CD4-positive, alpha-beta memory T cell (primary cell): ENCODE measurements at places on chromosomes 1 and 21. TPM values are rescaled to one million over a fixed set of nuclear protein-coding genes. Genes with fewer than 3 reads are reported as not detected.

The CLCA1 gene
- not detected for total RNA-seq

The ELOA gene
- 28.3 TPM for total RNA-seq

The RNU1-2 gene
- 3,010 TPM for total RNA-seq

The RGSL1 gene
- total RNA-seq, result not detected

The GBP4 gene
- 48.5 TPM for total RNA-seq

The LEMD1 gene
- total RNA-seq, result not detected

The LCE1F gene
- total RNA-seq, result not detected

The ERG gene
- not detected for total RNA-seq

The DOCK7 gene
- 17.4 TPM for total RNA-seq

The CAMK2N1 gene
- 5.5 TPM for total RNA-seq

The SPRR5 gene
- not detected for total RNA-seq

The NIT1 gene
- 50.5 TPM for total RNA-seq

The HOOK1 gene
- total RNA-seq, result 16.7 TPM

The BATF3 gene
- total RNA-seq, result 1.0 TPM

The HDGF gene
- 93.3 TPM for total RNA-seq

The SPRR3 gene
- total RNA-seq, result not detected

The LCE1A gene
- total RNA-seq, result not detected

The IGSF3 gene
- not detected for total RNA-seq

The TRIM17 gene
- total RNA-seq, result 0.69 TPM

GRCh38 chr1:6084781-6085495 lies 39.2 kb downstream of the KCNAB2 start:
- DNase-seq, result no peak

DNA sequence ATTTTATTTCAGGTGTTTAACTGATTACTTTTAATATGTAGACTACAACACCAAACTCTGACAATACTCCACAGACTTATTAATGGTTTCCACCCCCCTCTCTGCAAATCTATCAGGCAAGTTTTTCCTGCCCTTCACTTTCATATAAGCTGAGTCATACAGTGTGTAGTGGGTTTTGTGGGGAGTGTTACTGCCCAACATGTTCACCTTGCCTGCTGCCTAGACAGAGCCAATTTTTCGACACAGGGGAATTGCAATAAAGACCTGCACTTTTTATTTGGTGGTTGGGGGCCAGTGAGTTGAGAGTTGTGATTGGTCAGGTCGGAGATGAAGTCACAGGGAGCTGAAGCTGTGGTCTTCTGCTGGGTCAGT lies 119.7 kb downstream of the PPIAL4G start:
- no peak for DNase-seq

DNA sequence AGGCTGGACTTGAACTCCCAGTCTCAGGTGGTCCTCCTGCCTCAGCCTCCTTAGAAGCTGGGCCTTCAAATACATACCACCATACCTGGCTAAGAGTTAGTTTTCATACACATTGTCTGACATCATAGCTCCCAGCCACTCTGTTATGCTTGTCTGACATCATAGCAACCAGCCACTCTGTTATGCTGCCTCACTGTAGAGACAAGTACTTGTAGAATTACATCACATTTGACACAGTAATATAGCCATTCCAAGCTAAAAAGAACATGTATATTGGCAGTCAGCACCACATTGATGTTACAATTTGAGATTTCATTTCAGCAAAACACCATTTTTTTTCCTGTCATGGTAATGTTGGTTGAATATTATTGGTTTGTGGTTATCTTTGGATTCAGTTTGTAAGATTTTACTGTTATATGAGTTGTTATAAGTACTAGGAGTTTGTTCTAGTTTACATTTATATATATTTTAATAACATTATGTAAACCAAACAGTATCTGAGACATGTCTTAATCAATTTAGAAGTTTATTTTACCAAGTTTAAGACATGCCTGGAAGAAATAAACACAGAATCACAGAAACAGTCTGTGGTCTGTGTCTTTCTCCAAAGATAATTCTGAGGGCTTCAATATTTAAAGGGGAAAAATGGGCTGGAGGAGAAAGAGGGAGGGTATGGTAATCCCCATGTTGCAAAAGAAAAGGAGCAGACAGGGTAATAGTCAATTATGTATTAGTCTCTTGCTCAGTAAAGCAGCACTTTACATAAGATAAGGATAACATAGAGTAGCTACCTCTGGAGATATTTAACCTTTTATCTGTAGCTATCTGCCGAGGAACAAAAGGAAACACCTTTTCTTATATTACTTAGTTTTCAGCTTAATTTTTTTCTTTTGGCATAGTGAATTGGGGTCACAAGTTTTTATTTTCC lies 43.0 kb downstream of the XPR1 start:
- DNase-seq, result no peak

GRCh38 chr1:40404670-40405462 lies 31.3 kb downstream of the SMAP2 start:
- DNase-seq, result peak; percentile 75

DNA sequence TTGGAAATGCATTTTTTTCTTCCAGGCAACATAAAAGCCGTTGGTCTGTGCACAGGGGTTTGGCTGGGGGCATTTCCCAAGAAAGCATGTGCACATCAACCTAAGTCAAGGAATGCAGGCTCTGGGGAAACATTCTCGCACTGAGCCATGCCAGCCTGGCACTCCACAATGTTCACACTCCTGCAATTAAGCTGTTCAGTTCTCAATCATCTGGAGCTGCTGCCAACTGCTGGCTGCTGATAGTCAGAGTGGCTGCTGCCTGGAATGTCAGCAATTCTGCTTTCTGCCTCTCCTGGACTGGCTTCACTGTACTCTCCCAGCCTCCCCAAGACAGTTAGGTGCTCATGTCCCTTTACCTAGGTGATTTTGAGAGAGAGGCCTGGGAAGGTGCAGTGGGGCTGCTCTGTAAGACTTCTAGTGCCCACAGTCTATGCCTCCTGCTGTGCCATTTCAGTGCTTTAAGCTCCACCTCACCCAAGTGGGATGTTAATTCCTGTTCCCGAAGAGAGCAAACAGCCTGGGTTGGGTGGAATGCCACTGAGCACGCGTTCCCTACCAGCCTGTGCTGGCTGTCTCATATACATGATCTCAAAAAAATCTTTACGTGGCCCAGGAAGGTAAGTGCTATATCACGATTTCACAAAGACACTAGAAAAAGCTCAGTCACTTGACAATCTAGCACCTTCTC lies 131.7 kb downstream of the BRINP2 start:
- no peak for DNase-seq

GRCh38 chr1:17725084-17725719 lies 29.9 kb upstream of the ACTL8 start:
- DNase-seq, result no peak

GRCh38 chr21:42850866-42851391 lies 28.4 kb downstream of the WDR4 start:
- no peak for DNase-seq

- DNase-seq, result no peak
Observed at GRCh38 chr1:107459204-107459904, 318.5 kb downstream of the NTNG1 start.

GRCh38 chr1:7060745-7061144 lies 275.5 kb downstream of the CAMTA1 start:
- no peak for DNase-seq

GRCh38 chr1:10738061-10739058 lies 58.1 kb downstream of the CASZ1 start:
- no peak for DNase-seq

GRCh38 chr1:23867542-23867894 lies 572 bp downstream of the FUCA1 start:
- no peak for DNase-seq

DNA sequence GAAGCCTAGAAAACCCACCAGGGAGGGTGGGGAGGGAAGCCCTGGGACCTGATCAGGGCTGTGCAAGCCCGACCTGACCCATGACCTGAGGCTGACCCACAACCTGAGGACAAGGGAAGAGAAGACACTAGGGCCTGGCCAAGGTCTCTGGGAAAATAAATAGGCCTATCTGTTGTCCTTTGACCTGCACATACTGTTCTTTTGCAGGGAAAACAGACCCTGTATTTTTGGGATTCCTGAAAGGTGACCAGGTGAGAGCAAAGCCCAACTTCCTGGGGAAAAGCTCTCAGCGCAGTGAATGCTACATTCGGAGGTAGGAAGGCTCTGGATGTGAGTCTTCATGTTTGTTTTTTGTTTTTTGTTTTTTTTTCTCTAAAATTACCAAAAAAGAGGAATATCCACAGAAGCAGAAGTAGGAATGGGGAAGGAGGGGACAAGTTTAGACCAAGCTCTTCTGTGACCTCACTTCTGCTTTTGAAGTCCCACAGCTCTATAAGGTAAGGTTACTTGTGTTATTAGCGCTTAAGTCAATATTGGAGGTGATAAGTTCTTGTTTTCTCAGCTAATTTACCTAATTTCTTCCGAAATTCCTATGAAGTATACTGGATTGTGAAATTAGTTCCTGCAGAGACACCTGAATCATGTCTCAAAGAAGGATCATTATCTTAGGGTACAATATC lies 26.2 kb upstream of the LYST start:
- no peak for DNase-seq

GRCh38 chr1:232166942-232167341 lies 463.0 kb downstream of the SIPA1L2 start:
- DNase-seq, result no peak

DNA sequence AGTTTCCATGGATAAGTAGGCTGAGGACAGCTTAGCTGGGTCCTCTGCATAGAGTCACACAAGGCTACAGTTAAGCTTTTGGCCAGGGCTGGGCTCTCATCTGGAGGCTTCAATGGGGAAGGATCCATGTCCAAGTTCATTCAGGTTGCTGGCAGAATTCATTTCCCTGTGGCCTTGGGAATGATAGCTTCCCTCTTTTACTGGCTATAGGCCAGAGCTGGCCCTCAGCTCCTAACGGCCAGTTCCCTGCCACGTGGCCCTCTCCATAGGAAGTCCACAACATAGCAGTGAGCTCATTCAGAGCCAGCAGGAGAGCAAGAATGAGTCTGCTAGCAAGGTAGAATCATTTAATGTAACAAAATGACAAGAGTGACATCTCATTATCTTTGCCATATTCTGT lies 15.1 kb upstream of the PODN start:
- DNase-seq, result no peak

GRCh38 chr1:7265771-7266371 lies 480.6 kb downstream of the CAMTA1 start:
- no peak for DNase-seq

GRCh38 chr1:17979815-17980214 lies 127.8 kb upstream of the IGSF21 start:
- no peak for DNase-seq

DNA sequence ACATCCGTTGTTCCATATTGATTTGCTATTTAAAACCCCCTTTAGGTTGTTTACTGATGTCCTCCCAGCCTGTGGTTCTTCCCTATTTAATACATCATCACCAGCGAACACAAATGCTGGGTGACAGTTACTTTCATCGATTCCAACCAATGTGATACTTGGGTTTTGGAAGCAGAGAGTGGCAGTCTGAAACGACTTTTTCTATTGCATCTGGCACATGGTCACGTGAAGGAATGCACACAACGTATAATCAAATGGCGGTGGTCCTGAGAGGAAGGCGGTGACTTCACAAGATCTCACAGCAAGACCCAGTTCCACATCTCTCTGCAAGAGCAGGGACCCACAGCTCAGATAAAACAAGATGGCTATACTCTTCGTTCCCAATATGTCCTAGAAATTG lies 213.9 kb downstream of the DSCAM start:
- no peak for DNase-seq

DNA sequence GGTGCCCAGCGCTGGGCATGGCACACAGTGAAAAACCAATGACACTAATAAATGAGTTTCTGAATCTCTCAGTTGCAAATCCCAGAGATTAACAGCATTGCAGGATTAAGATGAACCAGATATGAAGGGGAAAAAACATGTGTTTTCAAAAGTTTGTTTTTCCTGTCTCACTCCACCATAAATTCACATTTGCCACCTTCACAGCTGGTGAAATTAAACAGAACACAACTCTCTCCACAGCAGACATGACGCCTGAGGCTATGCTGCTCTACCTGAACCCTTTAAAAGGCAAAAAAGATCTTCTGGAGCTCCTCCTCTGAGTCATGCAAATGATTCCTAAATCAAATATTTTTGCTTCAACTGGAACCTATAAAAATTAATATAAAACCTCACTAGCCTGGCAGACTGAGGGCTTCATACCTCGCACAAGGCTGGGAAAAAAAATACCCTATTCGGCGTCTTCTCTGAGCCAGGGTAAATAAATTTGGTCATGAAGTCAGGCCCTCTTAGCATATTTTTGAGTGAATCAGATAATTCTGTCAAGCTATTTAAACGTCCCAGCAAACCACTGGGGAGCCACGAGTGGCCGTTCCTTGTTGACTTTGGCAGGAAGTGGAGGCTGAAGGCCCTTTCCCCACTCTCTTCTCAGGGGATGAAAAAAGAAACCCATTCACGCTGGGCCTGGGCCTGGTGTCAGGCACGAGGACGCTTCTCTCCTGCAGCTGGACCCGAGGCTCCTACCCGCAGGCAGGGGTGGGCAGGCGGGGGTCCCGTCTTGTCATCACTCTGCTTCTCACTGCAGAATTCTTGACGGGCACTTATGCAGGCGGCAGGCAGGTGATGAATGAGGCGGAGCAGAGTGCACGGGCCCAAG lies 53.0 kb downstream of the DMRTB1 start:
- DNase-seq, result no peak

GRCh38 chr1:107789817-107790524 lies 175.0 kb downstream of the VAV3 start:
- DNase-seq, result no peak

GRCh38 chr1:182035097-182035770 lies 26.3 kb downstream of the ZNF648 start:
- DNase-seq, result no peak

- no peak for DNase-seq
Observed at GRCh38 chr21:29904359-29905282, 35.2 kb downstream of the GRIK1 start.

DNA sequence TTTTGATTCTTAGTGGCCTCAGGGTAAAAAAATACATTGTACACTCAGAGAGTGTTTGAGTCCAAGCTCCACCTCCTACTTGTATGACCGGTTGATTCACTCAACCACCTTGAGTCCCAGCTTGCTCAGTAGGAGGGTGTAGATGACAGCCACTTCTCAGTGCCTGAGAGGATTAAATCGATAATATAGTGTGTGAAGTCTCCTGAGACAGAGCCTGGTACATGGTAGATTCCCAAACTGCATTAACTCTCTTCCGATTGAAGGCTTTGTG lies 38.4 kb downstream of the NCMAP start:
- no peak for DNase-seq

GRCh38 chr1:59078070-59078800 lies 218.7 kb upstream of the FGGY start:
- no peak for DNase-seq

DNA sequence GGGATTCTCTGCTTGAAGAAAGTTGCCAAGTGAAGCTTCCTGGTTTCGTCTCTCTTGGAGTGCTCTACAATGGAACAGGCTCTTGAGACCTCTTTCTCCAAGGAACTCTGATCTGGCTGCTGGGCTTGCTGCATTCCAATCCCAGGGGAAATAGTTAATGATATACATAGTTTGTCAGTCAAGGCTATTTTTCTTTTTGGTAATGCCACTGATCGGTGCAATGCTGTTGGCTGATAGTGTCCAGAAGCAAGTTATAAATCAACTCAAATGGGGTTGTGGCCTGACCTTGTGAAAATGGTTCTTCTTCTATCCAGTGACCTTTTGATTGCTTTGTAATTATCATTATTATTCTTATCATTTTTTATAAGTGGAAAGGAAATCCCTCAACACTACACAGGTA lies 48.4 kb upstream of the TNFSF18 start:
- no peak for DNase-seq
